Glutamatergic neuron (in vitro differentiated cells): ENCODE measurements at places on chromosomes 11 and 22.

- no peak for DNase-seq
Measured at GRCh38 chr11:32658639-32659406, 75.2 kb downstream of the EIF3M start.

DNA sequence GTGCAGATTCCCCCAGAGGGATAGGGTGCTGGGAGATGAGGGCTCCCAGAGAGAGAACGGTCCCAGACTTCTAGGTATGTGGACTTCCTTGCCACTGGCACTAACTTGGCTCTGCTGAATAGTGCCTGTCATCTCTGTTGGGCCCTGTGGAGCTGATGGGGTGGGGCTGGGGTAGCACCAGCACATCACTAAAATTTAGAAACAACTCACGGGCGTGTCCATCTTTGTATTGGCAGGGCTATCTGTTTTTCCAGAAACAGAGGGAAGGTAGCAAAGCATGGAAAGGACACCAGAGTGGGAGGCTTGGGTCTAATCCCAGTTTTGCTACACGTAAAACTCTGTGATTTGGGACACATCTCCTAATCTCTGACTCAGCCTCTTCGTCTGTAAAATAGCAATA, 25.8 kb downstream of the SWAP70 start:
- DNase-seq = no peak

- DNase-seq = no peak
Measured at GRCh38 chr22:46770726-46771125, 8.3 kb downstream of the TBC1D22A start.

GRCh38 chr11:12229450-12230229, 119.2 kb downstream of the MICAL2 start:
- no peak for DNase-seq

DNA sequence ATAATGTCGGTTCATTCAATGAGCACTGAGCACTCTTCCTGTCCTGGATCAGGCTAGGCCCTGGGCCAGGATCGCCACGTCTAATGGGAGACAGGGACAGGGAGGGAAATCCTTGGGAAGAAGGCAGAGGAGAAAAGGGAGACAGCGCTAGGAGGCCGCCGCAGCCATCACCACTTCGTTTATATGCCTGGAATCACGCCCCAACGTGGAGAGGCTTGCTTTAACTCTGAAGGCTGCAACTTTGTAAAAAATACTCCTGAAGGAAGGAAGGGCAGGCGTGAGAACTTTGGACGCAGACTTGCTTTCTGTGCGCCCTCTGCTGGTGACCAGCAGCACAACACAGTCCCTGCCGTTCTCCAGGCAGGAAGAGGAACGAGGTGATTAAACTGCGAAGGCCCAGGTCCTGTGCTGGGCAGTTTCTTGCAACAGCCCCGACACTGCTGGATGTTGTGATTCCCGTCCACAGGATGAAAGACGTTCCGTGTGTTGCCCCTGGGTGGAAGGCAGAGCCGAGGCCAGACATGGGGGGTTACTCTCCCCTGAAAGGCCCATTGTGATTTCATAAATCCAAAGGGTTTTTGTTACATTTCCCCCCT, 22.1 kb downstream of the RIBC2 start:
- DNase-seq = peak; percentile 90

- DNase-seq = peak; percentile 74
Measured at GRCh38 chr22:50600538-50600937, at the start of gene MAPK8IP2. MAPK8IP2 (plus strand) TSS chr22:50600793; CDS start chr22:50600819, 26 bp downstream.

DNA sequence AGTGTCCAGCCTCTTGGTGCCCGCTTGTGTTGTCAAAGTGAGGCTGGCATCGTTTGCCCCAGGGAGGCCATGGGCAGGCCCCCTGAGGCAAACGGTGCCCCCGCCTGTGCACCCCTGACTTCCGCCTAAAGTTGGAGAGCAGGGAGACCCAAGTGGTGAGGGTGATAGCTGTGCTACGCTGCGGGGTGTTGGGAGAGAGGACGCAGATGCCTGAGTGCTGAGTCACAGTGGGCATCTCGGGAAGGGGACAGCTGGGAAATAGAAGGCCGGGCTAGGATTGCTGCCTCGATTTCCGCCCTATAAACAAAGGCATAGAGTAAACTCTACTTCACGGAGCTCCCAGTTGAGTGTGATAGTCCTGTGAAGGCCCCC, 5.8 kb downstream of the GRIK4 start:
- DNase-seq = no peak

- peak; percentile 87 for DNase-seq
Measured at GRCh38 chr11:32090545-32091370, at the start of gene RCN1. RCN1 (plus strand) TSS chr11:32091074; CDS start chr11:32091197, 123 bp downstream.

GRCh38 chr22:50085211-50085972, at the start of gene MLC1:
MLC1 (minus strand) TSS chr22:50085426; CDS start chr22:50084902, 524 bp downstream.
- no peak for DNase-seq

DNA sequence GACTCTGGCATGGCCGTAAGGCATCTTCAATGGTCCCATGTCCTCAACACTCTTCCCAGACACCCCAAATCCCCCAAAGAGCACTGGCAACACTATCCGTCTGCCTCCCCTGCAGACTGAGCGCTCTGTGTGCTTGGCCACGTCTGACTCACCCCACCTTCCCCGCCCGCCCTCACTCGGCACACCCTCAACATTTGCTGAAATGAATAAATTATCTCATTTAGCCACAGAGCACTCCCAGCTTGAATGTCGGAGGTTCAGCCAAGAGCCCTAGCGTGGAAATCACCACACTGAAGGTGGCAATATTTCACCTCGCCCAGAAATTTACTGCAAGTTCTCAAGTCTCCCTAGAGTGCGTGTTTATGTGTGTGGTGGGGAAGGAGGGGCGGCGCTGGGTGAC, 46.6 kb upstream of the TCF20 start:
- DNase-seq = no peak

- DNase-seq = no peak
Measured at GRCh38 chr11:118519549-118519948, 7.7 kb upstream of the TTC36 start.

DNA sequence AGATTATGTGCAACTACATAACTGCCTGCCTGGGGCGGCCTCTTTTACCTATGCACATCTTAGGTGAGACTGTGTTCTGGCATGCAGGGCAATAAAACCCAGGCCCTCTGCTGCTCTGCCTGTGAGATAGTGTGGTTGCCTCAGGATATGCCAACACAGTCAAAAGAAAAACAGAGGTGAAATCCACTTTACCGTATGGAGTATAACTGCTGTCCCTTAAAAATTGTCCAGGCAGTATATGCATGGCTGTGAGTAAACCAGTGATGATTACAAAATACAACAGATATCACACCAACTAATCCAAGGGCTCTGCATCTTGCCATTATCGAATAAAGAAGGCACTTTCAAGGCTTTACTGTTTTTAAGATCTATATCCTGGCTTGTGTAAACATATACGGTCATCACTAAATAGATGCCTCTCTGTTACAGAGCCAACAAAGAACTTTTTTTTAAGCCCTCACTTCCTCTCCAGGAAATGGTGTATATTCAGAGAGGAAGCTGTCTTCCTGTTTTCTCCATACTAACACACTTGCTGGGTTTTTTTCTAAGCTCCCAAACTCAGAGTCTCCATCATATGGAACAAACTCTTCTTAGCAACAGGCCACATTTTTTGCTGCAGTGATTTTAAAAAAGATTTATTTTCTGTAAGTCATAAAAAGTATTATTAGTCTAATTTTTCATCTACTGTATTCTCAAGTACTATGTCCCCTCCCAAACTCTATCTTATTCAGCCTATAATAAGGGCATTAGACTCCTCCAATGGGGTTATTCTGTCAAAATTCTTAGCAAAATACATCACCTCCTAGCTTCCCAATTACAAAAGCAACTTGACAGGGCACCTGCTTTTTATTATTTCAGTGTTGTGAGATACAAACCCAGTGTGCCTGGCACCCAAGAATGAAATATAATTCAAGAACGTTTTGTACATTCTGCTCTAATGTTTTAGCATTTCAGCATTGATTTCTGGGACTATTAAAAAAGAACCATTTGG, 135.2 kb downstream of the MAML2 start:
- DNase-seq = no peak

GRCh38 chr11:78327945-78328344, 89.7 kb downstream of the GAB2 start:
- DNase-seq = no peak

- no peak for DNase-seq
Measured at GRCh38 chr11:60875366-60876167, 8.2 kb downstream of the ZP1 start.

DNA sequence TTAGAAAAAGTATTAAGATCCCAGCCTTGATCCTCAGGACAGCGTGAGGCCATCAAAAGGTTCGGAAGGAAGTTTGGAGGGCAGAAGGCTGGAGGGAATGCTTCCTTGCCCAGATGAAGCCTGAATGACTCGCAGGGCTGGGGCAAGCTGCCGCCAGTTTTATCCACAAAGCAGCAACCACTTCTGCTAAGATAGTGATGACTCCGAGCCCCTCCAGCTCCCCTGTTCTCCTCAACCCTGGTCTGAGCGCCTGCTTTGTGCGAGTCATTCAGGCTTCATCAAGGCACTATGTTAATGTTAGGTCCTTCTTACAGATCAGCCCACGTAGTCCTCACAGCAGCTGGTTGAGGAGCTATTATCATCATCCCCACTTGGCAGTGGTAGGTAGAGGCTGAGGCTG, 158.8 kb downstream of the COMMD9 start:
- DNase-seq = no peak

DNA sequence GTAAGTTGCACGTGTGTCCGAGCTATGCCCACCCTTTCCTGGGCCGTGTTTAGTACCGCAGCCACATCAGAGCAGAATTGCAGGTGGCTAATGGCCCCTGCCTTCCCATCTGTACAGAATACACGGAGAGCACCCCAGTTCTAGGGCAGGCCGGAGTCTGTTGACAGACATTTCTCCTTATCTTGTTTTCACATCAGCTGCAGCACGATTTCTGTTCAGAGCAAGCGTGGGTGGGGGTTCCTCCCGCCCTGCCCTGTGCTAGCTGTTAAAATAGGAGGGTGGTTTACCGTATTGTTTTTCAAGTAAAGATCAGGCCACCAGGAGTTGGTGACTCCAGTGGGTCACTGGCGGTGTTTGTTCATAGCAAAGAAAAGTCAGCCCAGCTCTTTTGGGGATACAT, 41.1 kb downstream of the UBASH3B start:
- DNase-seq = no peak

DNA sequence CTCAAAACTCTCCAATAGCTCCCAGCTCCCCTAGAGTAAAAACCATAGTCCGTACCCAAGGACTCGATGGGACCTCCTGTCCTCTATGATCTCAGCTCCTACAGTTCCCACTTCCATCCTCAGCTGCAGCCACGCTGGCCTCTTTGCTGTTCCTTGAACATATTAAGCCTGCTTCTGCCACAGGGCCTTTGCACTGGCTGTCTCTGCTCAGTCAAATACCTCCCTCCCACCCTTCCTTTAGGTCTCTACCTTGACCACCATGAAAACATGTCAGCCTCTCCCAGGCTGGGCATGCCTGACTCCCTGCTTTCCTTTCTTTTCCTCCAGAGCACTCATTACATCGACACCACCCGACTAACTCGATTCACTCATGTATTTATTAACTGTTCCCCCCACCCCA, 24.5 kb downstream of the TMEM184B start:
- DNase-seq = no peak

GRCh38 chr22:46103664-46104063, 46.7 kb upstream of the PPARA start:
- no peak for DNase-seq

GRCh38 chr22:47115518-47115890, 353.1 kb downstream of the TBC1D22A start:
- DNase-seq = no peak

- no peak for DNase-seq
Measured at GRCh38 chr11:86885311-86885710, 69.9 kb downstream of the FZD4 start.

DNA sequence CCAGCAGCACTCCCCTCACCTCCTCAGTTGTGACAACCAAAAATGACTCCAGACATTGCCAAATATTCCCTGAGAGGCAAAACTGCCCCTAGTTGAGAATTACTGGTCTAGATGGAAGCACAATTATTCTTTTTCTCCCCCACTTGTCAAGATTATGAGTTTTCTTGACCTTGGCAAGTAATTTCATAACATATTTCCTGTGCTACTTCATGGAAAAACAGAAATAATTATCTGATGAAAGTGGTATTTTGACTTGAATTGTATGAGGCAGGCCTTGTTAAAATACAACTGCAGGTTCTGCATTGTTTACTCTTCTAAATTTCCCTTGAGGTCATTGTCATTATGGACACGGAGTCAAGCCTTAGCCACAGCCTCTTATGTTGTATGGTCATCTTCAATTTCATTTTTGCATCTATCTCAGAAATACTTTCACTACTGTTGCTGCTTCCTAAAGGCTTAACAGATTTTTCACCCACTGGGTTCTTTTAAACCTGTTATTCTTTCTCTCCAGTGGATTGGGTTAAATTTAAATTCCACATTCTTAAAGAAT, 32.2 kb upstream of the LDLRAD3 start:
- DNase-seq = no peak

DNA sequence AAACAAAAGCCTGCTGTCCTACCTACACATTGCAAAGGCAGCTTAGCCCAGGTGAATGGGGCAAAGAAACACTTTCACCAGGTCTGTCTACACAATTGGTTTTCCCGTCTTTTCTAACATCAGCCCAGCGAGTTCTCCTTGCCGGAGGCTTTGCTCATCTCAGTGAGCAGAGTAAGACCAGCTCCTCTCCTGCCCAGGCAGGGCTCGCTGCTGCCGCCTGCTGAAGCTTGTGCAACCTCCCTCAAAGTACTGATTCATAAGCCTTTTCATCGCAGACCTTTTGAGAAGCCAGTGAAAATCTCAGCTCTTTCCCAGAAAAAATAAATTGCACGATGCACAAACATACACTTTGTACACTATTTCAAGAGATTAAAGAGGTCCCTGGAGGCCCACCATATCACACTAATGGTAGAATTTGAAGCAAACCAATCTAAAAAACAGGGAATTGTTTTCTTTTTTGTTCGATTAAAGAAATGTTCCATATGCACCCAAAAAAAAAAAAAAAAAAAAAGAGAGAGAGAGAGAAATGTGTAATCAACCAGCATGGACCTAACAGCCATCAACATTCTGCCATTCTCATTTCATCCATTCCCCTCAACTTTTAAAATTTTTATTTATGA, 328.1 kb upstream of the MPPED2 start:
- DNase-seq = peak; percentile 82

DNA sequence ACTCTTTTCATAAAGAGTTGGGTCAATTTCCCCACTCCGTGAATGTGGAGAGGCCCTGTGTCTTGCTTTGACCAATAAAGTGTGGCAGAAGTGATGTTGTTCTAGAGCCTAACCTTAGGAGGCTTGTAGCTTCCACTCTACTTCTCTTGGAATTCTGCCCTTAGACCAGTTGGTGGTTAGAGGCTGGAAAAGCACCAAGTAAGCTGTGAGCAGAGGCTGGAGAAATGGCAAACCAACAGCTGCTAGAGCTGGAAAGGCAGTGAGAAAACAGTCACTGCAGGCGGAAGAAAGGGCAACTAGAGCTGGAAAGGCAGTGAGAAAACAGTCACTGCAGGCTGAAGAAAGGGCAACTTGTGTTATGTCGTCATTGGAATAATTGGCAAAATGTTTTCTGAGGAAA, 29.8 kb upstream of the MSANTD2 start:
- DNase-seq = no peak

GRCh38 chr11:73296501-73297230, 11.4 kb upstream of the ARHGEF17 start:
- DNase-seq = peak; percentile 15

DNA sequence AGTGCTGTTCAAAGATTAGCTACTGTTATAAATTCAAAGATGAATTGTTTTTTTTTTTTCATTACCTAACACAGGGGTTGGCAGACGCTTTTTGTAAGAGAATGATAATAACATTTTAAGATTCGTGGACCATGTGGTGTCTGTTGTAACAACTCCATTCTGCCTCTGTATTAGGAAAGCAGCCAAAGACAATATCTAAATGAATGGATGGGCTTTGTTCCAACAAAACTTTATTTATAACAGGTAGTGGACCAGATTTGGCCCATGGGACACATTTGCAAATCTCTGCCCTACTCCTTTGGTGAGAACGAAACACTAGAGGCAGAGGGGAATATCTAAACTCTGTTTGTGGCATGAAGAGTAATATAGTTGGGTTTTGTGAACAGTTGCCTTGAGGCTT, 83.6 kb upstream of the BLID start:
- no peak for DNase-seq
